AG20443 (cell line): ENCODE measurements at places on chromosomes 11 and 22.

- peak; percentile 78 for DNase-seq
Measured at GRCh38 chr11:3231851-3232744, at the start of gene MRGPRE. TSS of gene MRGPRE (minus strand) at chr11:3232417. CDS start at chr11:3228799, 3,618 bp downstream.

DNA sequence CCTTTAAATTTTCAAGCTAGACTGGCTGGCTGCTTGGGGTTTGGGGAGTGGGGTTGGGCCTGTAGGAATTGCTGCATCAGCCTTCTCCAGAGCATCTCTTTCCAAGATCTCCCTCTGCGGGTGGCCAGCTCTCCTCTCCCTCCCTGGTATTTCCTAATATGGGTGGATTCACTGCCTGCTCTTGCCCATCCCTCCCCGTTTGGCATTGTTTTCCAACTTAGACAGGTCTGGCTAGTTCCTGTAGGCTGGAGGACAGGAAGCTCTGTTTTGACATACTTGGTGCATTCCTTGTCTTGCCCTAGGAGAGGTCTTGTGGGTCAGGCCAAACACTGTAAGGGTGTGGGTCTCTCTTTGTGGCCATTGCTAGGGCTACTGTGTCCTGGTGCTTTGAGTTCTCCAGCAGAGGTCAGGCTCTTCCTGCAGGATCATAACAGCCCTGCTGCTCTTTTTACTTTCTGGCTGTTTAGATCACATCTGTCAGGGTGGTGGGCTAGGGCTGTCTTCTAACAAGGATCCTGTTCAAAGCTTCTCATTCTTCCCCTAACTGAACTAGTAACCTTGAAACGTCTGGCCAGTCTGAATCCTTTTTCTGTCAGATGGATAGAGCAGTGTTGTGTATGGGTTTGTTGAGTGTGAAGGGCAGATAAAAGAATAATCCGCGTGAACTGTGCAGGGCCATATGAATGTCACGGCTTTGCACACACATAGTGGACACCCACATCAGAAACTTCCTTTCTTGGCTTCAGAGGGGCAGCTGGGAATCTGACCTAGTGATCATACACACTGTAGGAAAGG is 18.3 kb upstream of the MICALL1 start:
- DNase-seq, result peak; percentile 89

- no peak for DNase-seq
Measured at GRCh38 chr11:31656051-31656450, 146.5 kb downstream of the ELP4 start.

DNA sequence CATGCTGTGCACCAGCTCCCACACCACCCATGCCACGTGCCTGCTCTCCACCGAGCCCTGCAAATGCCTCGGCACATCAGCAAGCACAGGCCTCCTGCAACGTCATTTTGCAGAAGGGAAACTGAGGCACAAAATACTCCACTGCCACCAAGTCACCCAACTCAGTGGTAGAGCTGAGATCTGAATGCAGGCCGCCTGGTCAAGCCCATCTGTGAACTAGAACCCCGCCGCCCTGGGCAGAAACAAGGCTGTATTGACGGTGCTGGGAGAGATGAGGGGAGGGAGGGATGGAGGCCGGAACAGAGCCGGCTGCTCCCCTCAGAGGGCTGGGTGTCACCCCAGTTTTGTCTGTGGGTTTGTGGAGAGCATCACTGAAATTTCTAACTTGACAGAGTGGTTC is 81.4 kb downstream of the CDKN1C start:
- no peak for DNase-seq

GRCh38 chr11:85784480-85785265 is 26.3 kb downstream of the SYTL2 start:
- no peak for DNase-seq

- DNase-seq, result no peak
Measured at GRCh38 chr22:29230972-29231875, 25.5 kb downstream of the EMID1 start.

GRCh38 chr22:32050678-32051515 is 7.8 kb downstream of the SLC5A1 start:
- DNase-seq, result peak; percentile 63

DNA sequence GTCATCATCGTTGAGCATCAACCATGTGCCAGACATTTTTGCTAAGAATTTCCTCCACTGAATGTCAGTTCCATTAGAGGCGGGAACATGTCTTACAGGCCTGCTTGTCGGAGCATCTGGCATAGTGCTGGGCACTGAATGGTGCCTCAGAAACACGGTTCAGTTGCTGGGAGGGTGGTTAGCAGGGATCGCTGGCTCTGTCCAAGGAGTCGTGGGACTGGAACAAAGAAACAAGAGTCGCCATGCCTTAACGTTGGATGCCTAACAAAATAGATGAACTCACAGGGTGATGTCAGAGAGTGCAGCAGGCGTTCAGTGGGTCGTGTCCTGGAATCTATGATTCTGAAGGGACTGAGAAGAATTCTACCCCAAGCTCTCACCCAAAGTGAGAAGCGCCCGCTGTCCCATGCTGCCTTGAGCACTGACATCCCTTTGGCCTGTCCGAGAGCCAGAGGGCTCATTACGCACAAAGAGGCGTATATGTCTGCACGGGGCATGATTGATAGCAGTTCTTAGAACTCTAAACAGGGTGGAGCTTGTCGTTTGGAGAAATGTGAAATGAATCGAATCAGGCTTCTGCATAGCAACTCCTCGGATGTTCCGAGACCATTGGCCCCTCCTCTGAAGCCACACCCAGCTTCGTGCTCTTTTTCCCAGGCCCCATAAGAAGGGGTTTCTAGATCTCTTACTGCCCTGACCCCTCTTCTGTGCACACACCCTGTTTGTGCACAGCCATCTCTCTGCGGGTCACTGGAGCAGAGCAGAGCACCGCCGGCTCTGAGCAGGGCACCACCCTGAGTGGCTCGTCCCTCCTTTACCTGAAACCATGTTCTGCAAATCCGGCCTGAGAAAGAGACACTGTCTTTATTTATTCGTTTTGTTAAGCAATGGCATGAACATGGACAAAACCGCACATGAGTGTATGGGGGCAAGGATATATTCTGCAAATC is 113.1 kb upstream of the B3GAT1 start:
- no peak for DNase-seq

DNA sequence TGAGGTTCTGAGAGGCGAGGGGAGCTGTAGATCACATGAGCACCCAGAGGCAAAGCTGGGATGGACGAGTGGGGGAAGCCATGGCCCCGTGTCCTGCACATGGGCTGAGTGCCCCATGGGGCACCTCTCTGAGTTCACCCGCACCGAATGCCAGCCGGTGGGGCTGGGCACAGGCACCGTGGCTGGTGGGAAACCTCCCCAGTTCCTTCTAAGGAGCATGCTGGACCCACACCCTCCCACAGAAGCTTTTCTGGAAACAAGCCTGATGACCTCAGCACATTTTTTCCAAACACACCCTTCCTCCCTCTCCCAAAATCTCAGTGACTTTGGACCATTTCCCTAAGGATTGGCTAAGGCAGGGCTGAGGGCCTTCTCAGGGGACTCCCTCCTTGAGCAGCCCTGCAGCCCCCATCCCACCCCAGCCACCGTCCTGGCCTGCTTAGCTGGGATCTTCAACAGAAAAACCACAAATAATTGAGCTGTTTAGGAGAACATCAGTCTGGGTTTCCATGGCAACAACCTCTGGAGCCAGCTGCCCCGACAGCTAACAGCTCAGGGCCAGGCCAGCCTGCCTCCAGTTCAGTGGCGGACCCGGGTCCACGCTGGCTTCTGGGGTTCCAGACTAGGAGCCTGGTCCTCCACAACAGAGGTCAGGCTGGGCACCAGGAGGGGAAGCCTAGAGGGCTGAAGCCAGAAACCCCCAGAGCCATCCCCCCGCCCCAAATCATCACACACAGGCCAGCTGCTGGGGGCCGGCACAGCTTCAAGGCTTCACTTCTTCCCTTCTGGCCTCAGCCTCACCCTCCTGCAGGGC is 18.1 kb upstream of the LINC01488 start:
- peak; percentile 88 for DNase-seq

DNA sequence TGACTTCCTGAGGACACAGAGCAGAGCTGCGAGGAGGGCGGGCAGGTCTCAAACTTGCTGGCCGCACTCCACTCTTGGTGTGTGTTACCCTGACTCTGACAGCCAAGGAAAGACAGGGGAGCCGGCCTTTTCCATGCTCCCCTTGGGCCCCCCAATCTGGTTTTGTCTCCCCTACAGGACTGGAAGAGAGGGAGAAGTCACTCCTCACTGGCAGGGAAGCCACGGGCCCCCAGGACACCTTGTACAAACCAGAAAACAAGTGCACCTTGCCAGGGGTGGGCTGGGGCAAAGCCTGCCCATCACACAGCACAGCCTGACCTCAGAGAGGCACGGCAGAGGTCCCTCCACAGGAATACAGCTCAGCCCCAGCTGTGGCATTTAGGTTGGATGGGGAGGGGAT is 20.2 kb downstream of the CBX7 start:
- DNase-seq, result peak; percentile 5

DNA sequence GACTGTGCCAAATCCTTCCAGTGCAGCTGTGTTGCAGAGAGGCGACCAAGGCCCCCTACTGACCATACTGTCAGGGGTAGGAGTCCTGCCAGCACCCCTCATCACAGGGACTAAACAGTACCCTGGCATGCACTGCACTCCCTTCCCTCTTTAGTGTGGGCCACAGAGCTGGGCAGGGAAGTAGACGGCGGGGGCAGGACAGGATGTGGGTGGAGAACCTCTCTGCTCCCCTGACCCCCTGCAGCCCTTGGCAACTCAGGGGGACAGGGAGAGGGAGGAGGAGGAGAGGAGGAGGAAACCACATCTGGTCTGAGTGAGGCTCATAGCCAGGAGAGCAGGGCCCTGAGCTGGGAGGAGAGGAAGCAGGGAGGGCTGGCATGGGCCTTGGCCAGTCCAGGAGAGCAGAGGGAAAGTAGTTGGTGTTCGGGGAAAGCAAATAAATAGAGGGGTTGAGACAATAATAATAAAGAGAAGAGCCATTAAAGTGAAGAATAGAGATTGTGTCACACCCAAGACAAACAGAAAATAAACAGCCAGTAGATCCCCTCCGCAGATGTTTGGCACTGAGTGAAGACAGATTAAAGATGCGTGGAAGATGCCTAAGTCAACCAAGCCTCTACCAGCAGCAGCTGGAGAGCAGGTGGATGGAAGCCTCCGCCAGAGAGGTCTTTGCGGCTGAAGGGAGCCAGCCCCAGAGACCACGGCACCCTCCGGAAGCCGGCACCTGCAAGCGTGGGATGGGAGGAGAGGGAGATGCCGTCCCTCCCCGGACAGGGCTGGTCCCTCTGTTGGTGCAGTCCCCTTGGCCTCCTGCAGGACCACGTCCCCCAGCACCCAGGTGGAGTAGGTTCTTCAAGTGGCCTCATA is 61.5 kb downstream of the RPUSD4 start:
- no peak for DNase-seq

GRCh38 chr11:126217491-126217890 is 5.9 kb downstream of the FAM118B start:
- no peak for DNase-seq

DNA sequence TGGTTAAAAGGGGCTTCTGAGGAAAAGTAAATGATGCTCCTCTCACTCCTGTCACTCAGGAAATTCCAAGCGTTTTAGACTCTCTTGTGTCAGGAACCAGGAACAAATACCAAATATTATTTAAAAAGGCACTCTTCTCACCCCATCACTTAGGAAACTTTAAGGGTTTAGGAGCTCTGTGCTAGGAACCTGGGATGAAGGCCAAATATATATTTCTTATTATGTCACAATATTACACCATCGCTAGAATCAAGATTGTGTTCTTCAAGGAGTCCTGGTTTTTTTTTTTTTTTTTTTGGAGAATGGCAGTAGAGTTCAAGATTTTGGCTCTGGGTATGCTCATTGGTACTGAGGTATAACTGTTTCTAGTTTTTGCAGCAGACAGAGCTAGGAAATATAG is 79.0 kb upstream of the HEPHL1 start:
- no peak for DNase-seq

DNA sequence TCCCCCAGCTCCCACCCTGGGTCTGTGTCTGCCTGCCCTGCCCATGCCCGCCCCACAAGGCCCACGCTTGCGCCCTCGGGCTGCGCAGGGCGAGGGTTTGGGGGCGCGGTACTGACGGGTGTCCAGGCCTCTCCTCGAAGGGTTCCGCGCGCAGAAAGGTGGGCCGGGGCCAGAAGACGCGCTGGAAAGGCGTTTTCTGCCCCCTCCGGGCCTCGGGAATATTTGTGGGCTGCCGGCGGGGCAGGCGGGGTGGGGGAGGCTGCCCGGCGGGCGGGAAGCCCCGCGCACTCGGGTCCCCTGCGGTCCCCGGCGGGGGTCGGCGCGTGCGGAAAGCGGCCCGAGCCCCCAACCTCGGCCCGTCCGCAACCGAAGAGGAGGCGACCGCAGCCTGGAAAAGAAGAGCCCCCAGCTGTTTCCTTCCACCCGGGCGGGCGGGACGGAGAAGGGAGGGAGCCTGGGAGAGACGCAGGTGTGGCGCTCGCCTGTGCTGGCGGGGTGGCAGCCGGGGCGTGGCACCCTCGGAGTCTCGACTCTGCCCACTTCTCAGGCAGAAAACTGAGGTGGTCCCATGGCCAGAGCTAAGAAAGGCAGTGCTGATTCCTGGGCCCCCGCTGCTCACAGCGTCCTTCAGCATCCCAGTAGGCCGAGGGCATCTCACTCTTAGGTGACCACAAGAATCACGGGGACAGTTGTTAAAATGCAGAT is 59.0 kb downstream of the THAP12 start:
- no peak for DNase-seq
